ENCODE measurements at places on chromosomes 1 and 21. TPM values are rescaled to one million over a fixed set of nuclear protein-coding genes. Genes with fewer than 3 reads are reported as not detected.

RIPK4 gene
- polyA plus RNA-seq: 2.7 TPM

KRTAP13-2 gene
- not detected for polyA plus RNA-seq

CR1 gene
- polyA plus RNA-seq: 0.14 TPM

SUSD4 gene
- polyA plus RNA-seq: 5.2 TPM

S100A8 gene
- polyA plus RNA-seq: not detected

ESPN gene
- polyA plus RNA-seq: 13.4 TPM

KTI12 gene
- 16.2 TPM for polyA plus RNA-seq

FCRL6 gene
- polyA plus RNA-seq: 0.08 TPM

HSF2BP gene
- polyA plus RNA-seq: 0.52 TPM
